ENCODE measurements at places on chromosomes 6 and 20.

GRCh38 chr6:73152966-73153757 lies 72.1 kb downstream of the KHDC1L start:
- no peak for DNase-seq

GRCh38 chr6:18347021-18347577 lies 40.1 kb upstream of the RNF144B start:
- DNase-seq, result no peak

GRCh38 chr6:87100216-87100615 lies 5.3 kb upstream of the CGA start:
- DNase-seq, result no peak

DNA sequence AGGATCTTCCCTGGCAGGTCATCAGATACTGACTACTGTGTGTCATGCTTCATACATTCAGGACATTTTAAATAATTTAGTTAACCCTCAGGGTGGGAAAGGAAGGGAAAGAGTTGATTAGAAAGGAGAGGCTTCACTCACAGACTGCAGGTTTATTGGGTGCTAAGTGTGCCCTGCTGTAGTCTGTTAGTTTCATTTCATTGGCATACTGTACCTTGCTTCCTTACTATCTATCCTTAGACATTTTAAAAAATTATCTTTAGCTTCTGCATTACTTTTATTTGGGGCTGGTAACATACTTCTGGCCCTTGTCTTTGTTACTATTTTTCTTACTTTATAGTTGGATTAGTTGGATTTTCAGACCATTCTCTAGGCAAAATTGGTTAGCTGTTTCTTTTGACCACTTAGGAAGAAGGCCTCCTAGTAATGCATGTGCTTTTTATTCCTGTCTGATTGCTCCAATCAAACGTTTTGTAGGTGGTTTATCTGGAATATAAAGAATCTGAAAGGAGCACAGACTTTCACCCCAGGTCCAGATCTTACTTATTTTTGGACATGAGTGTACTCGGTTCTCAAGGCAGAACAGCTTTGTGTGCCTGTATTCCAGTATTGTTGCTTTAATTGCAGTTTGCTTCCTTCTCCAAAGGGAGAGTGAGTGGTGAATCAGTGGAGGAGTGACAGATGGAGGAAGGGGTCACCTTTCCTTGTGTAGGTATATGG lies 82.7 kb upstream of the PRDM1 start:
- DNase-seq, result no peak

GRCh38 chr6:121698617-121699016 lies 263.2 kb downstream of the GJA1 start:
- DNase-seq, result no peak

DNA sequence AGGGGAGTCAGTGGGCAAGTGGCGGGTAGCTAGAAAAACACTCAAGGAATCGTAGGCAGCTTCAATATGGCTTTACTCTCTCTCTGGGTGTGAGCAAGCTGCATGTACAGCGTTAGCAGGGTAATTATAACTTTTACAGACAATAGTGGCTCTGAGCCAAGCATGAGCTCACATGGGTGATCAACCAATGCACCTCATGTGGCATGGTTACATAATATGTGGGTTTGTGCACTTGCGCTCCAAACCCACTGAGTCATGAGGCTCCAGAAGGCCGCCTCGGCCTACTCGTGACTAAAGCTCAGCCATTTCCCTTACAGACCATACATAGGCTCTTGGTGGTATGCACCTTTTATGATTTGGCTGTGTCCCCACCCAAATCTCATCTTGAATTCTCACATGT lies 78.4 kb upstream of the FBXL4 start:
- DNase-seq, result no peak

DNA sequence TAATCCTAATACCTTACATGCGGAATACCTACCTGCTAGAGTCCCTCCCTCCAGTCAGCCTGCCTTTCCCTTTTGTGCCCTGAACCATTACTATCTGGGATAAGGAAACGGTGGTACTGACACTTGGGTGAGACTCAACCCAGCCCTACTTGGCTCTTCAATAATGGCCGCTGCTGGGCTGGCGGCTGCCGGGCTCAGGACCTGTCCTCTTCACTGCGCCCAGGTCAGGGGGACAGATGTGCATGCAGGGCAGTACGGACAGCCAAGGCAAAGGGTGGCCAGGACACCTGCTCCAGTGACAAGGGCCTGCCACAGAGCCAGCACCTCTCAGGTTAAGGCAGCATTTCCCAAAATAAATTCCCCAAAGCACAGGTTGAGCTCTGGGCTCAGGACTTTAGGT lies 29.9 kb downstream of the UBE2V1 start:
- DNase-seq, result no peak

DNA sequence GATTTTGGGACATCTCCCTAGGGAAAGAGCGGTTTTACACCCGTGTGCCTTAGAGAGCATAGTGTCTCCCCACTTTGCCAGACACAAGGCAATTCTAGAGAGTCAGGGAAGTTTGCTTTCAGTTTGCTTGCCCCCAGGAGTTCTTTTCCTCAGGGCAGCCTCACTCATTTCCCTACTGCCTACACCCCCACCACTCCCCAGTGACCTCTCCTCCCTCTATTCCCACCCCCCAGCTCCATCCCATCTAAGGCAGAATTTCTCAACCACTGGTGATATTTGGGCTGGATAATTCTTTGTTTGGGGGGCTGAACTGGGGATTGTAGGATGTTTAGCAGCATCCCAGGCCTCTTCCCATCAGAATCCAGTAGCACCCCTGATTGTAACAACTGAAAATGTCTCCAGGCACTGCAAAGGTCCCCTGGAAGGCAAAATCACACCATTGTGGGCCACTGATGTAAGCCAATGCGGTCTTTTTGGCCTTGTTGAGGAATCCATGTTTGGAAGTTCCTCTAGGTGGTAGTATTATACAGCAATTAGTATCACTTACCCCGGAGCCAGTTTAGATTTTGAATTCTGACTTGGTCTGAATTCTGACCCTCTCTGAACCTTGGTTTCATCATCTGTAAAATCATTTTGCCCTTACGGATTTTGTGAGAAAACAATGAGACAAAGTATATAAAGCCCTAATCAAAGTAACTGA lies 1.3 kb downstream of the EPPIN start:
- DNase-seq, result no peak

DNA sequence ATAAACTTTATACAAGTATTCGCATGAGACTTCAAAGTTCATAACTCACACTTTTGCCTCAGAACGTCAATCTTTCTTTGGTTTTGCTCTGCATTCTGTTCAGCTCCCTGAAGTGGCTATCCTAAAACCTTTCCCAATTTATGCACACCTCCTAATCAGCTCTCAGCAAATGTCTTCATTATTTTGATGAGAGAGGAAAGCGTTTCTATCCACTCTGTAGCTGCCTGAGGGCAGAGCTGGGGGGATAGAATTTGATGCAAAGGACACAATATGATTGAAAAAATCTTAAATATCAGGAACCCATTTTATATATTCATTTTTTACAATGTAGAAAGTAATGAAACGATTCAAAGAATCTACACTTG lies 66.8 kb downstream of the MOXD1 start:
- no peak for DNase-seq

GRCh38 chr20:2820084-2820895 lies 4.1 kb downstream of the TMEM239 start:
- no peak for DNase-seq

GRCh38 chr6:11592294-11592906 lies 54.9 kb downstream of the TMEM170B start:
- DNase-seq, result no peak

- DNase-seq, result no peak
These were observed 49.8 kb downstream of the MTHFD1L start for GRCh38 chr6:150915131-150915879.

DNA sequence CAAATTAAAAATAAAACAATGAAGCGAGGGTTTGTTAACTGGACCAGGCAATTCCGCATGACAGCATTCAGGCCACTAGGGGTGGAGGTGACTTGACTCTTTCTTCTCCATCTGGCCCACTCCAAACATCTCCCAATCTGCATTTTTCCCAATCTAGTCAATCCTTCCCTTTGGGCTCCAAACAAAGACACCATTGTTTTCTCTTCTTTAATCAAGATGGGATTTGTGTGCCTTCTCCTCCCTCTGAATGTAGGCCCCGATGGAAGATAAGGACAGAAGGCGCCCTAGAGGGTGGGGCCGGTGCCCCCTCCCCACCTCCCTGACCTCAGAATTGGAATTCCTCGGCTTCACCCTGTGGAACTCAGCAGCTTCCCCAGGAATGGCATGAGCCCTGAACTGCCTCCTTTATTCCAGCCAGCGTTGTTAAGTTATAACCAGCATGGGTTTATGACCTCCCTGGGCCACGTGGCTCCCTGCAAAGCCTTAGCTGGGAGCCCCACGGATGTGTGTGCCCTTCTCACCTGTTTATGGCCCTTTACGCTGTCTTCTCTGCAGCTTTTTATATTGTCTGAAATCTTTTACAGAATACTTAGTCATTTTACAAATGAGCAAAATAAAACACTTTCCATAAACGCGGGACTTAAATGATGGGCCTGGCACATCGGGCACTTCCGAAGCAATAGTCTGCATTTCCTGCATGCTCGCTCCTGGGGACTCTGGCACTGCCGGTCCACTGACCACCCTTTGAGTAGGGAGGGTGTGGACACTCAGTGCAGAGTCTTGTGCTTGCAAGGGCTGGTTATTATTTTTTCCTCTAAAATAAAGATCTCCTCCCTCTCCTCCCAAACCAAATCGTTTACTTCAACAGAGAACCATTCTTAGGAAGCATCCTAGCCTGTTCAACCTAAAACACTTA lies 24.5 kb downstream of the OVOL2 start:
- no peak for DNase-seq

- DNase-seq, result no peak
These were observed 553.5 kb downstream of the PKHD1 start for GRCh38 chr6:51533962-51534361.

GRCh38 chr20:23889775-23890187 lies 10.2 kb upstream of the CST5 start:
- DNase-seq, result peak; percentile 66

DNA sequence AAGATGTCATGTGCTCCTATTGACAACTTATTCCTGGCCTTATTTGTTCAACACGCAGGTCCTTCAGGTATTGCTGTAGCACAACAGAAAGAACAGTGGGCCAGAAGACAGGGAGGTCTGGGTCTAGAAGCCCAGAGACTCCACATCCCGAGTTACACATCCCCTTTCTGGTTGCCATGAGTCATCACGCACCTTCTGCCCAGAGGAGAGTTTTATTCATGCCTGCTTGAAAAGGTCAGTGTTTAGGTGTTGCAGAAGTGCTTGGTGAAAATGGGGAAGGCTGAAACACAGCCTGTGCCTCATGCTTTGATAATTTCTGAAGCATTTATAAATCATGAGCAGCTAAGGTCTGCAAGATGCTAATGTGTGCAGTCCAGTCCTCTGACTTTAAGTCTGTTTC lies 256.4 kb downstream of the GMPR start:
- DNase-seq, result no peak

GRCh38 chr6:133644892-133645619 lies 243.9 kb upstream of the TCF21 start:
- no peak for DNase-seq

DNA sequence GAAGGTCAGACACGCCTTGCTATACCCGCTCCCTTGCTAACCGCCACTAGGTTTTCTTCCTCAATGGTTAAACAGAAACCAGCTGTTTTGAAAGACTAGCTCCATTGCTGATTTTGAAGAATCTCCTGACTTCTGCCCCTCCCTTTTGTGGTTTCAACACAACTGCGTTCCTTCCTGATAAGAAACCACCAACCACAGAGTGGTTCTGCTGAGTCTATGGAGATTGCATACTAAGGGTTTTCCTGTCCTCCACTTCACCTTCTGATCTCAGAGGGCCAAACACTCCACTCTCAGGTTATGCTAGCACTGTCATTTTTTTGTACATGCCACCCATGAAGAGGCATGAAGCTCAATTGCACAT lies 207.9 kb downstream of the MYLK4 start:
- DNase-seq, result no peak

DNA sequence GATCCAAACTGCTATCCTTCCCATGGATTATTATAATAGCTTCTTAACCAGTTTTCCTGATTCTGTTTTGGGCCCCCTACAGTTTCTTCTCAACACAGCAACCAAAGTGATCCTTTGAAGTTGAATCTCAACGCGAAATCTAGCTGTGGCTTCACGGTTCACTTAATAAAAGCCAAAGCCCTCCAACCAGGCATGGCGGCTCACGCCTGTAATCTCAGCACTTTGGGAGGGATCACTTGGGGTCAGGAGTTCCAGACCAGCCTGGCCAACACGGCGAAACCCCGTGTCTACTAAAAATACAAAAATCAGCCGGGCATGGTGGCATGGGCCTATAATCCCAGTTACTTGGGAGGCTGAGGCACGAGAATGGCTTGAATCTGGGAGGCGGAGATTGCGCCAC lies 3.3 kb downstream of the RMND1 start:
- DNase-seq, result no peak

DNA sequence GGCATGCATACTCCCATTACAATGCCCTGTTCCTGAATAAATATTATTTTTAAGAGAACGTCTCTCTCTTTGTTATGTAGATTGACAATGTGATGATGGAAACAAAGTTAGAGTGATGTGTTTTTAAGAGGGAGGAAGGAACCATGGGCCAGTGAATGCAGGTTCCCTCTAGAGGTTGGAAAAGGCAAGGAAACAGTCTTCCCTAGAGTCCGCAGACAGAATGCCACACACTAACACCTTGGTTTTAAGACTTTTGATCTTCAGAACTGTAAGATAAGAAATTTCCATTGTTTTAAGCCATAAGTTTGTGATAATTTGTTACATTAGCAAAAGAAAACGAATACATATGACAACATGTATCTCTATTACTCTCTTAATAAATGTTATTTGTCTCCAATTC lies 4.7 kb upstream of the CENPW start:
- DNase-seq, result no peak

DNA sequence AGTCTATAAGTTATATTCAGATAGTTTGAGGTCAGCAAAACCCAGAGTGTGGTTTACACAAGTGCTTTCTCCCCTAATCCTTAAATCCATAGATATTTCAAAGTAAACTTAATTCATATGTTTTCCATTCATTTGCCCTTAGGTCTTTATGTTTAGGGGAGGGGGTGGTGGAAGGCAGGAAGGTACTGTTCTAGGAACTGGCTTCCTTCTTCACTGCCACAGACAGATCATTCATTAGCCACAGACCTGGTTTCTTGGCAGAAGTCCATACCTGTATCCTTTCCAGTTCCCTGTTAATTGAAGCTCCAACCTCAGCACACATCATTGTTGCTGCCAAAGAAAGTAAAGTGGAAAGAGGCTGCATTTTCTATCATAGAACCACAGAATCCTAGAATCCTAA lies 123.0 kb downstream of the AIG1 start:
- no peak for DNase-seq

- no peak for DNase-seq
These were observed 182.5 kb downstream of the GMPR start for GRCh38 chr6:16420715-16421461.

DNA sequence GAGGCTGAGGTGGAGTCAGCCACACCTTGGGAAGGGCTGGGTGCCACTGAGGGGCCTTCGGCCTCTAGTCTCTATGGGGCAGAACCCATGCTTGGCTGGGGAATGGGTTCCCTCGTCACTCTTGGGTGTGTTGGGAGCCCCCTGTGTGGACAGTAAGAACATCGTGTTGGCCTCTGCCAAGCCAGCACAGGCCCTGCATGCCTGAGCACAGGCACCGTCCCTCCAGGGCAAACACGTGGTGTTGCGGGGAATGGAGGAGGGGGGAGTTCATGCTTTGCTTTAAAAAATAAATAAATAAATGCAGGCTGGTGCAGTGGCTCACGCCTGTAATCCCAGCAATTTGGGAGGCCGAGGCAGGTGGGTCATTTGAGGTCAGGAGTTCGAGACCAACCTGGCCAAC lies 63.0 kb downstream of the EZR start:
- no peak for DNase-seq

GRCh38 chr6:63999613-64000012 lies 364.0 kb downstream of the PHF3 start:
- DNase-seq, result no peak
